ENCODE measurements at places on chromosomes 13 and 19.

- DNase-seq, result no peak
Observed at GRCh38 chr13:27691207-27691606, 69.5 kb downstream of the POLR1D start.

DNA sequence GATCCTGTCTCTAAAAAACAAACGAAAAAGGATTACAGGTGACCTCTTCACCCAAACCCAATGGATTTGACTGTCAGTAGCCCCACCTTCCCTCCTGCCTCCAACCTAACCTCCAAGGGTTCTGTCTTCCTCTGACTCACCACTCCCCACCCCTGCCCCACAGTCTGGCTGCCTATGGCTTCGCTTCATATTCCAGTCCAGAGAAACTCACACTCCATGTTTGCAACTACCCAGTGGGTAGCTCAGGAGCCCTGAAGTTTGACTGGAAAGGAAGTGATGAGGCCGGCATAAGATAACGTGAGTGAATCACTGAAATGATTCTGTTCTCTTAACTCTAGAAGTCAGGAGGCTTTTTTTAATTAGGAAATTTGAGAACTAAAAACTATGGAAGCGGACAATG, 303.9 kb downstream of the FOXO1 start:
- no peak for DNase-seq

DNA sequence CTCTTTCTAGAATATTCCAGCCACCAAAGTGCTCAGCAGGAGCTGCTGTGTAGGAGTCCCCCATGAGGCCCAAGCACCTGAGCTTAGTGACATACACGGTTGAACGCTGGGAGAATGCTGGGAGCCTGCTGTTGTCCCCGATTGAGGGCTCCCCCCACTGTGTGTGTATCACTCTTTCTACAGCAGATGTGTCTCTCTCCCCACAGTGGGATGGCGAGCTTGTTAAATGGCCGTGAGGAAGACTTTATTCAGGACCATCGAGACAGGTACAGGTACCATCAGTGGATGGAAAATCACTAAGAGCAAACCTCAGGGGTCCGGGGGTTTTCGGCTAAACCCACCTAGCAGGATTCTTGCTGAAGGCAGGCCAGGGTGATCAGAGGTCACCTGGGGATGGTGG, 22.7 kb downstream of the EPN1 start:
- no peak for DNase-seq

- DNase-seq, result no peak
Observed at GRCh38 chr13:111337741-111338140, 17.3 kb downstream of the TEX29 start.

DNA sequence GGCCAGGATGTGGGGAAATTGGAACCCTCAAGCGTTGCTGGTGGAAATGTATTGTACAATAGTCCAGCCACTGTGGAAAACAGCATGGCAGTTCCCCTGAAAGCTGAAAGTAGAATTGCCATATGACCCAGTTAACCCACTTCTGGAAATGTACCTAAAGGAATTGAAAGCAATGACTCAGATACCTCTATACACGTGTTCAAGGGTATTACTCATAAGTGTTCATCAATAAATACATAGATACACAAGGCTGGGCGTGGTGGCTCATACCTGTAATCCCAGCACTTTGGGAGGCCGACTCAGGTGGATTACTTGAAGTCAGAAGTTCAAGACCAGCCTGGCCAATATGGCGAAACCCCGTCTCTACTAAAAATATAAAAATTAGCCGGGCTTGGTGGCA, 71.9 kb upstream of the IRS2 start:
- no peak for DNase-seq

- DNase-seq, result no peak
Observed at GRCh38 chr19:17826508-17827056, 5.3 kb upstream of the INSL3 start.

GRCh38 chr13:57784633-57785032, 153.1 kb downstream of the PCDH17 start:
- no peak for DNase-seq

DNA sequence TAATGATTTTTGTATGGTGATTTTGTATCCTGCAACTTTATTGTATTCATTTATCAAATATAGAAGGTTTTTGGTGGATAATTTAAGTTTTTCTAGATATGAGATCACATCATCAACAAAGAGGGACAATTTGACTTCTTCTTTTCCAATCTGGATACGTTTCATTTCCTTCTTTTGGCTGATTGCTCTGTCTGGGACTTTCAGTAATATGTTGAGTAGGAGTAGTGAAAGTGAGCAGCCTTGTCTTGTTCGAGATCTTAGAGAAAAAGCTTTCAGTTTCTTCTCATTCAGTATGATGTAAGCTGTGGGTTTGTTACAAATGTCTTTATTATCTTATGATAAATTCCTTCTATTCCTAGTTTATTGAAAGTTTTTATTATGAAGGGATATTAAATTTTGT, 352.0 kb upstream of the DACH1 start:
- no peak for DNase-seq

GRCh38 chr13:94324767-94325540, 154.5 kb downstream of the DCT start:
- no peak for DNase-seq

- DNase-seq, result peak; percentile 77
Observed at GRCh38 chr19:47112166-47112996, 1.2 kb downstream of the ZC3H4 start.

DNA sequence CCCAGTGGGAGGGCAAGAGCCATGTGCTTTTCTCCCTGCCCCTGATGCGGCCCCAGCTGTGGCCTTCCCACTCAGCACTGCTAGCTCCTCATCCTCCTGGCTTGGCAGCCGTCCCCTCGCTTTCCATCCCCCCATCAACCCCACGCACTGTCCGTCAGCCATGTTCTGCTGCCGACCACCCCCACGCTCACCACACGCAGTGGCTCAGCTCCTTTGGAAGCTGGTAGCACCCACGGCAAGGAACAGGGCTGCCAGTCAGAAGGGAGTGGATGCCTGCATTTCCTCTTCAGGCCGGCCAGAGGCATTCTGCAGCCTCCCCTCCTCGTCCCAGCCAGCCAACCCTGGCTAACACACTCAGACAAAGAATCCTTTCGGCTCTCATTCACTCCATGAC, 6.3 kb downstream of the CALM3 start:
- DNase-seq, result no peak

GRCh38 chr19:58514564-58515022, 2.8 kb upstream of the SLC27A5 start:
- no peak for DNase-seq

GRCh38 chr19:4878491-4878968, 11.1 kb upstream of the PLIN3 start:
- DNase-seq, result no peak

DNA sequence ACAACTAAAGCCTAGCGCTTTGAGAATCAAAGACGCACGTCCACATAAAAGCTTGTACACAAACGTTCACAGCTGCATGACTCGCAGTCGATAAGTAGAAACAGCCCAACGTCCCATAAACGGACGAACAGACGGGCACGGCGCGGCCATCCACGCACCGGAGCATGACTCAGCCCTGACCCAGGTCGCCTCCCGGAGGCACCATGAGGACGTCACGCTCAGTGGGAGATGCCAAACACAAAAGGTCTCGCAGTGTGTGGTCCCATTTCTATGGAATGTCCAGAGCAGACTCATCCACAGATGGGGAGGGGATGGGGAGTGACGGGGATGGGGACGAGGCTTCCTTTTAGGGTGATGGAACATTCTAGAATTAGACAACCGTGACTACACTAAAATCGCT, 9.4 kb downstream of the POLRMT start:
- no peak for DNase-seq

DNA sequence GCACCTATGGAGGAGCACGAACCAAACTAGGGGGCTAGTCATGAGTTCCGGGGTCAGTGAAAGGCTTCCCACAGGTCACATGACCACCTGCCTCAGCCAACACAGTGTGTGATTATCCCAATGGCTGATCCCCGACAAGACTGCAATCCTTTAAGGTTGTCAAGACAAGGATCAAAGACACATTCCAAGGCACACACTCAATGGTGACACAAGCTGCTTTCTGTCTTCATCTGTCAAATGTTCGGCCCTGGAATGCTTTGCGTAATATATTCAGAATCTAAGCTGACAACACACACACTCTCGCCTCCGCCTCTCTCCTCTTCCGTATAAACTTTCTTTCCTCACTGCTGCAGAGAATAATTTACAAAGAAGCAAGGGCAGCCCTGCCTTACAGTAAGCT, 11.7 kb downstream of the RANBP3 start:
- no peak for DNase-seq

DNA sequence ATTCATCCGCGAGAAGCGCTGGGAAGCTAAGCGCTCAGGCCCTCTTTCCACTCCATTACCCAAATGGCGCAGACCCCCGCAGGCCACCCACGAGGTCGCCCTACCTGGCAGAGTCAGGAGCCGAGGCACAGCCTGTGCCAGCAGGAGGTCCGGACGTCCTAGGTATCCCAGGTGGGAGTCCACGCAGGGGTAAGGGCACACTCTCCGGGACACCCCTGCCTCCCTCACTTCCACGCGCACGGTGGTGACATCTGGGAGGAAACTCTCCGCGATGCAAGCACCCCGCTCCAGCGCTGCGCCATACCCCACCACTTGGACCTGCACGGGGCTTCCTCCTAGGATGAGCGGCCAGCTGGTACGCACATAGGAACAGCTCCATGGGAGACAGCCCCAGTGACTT, 95.1 kb upstream of the ARHGEF7 start:
- no peak for DNase-seq

DNA sequence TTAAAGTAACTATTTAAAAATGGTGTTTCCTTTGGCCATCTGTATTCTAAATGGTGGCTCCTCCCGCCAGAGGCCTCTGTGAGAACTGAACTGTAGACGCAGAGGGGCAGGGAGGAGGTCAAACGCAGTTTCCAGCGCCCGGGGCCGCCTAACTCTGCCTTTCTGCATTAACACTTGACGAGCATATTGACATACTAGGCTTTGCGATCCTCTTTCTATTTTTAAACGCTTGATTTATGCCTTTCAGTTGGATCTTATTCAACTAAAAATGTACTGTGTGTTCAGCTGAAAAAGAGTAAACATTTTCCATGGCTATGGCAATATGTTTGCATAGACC, 74.7 kb downstream of the SPACA7 start:
- no peak for DNase-seq

- DNase-seq, result no peak
Observed at GRCh38 chr13:73913079-73913740, 221.0 kb downstream of the KLF12 start.

DNA sequence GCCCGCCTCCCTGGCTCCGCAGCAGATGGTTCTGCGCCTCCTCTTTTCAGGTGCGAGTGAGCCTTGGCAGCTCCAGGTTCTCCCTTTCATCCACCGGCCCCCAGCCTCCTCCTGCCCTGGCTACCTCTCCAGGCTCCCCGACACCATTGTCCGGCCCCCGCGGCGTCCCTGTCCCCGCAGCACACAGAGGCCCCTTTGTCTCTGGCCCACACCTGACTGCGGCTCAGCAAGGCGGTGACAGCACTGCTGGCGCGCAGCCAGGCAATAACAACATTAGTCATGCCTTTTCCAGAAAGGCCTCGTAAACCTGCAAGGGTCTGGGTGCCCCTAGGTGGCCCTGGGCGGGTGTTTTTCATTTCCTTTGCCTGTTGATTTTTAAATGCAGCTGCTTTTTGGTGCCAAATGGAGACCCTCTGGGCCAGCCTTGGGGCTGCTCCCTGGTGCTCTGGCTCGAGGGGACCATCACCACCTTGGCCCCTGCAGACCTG, 73.2 kb upstream of the MEDAG start:
- peak; percentile 24 for DNase-seq

GRCh38 chr19:38201731-38202130, 22.3 kb downstream of the DPF1 start:
- DNase-seq, result no peak

GRCh38 chr13:23678795-23679194, 108.6 kb downstream of the TNFRSF19 start:
- no peak for DNase-seq

All from activated T-cell treated with anti-CD3 and anti-CD28 coated beads for 24 hours (primary cell).